Fibroblast of skin of right biceps (primary cell): ENCODE measurements at places on chromosomes 7 and 10.

GRCh38 chr10:74947781-74948401 is 121.5 kb downstream of the KAT6B start:
- DNase-seq: no peak

- no peak for DNase-seq
Observed at GRCh38 chr10:44689368-44689767, 221.8 kb upstream of the TMEM72 start.

- peak; percentile 99 for DNase-seq
Observed at GRCh38 chr10:10792681-10793080, 225.0 kb upstream of the CELF2 start.

GRCh38 chr10:93746844-93747284 is 10.9 kb upstream of the LGI1 start:
- peak; percentile 87 for DNase-seq

DNA sequence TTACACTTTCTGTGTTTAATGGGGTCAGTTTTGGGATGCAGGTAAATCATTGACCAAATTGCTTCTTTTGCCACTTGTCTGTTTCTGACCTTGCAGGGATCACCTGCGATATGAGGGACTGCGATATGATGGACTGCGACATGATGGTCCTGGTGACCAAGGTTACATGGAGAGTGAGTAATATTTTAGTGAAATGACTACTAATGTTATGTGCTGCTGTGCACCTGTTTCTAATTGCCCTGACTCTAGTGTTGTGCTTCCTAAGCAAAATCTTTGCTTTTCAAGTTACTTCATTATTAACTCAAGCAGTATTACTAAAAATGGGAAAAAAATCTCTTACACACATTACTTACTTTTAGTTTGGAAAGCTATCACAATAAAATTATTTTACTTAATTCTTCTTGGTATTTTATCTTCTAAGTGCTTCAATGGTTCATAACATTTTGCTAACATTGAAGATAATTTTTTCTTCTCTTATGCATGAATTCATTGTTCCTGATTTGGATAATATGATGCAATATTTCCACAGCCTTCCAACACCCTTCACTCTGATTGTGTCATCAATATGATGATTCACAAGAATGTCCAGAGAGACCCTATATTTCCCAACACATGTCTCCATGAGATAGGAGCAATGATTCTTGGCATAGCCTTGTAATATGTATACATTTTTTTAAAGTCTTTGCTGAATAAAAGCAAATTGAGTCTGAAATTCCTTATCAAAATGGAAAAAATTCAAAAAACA is 306.2 kb upstream of the AKR1E2 start:
- peak; percentile 88 for DNase-seq

GRCh38 chr7:120164-120991 is 72.0 kb upstream of the FAM20C start:
- DNase-seq: no peak

DNA sequence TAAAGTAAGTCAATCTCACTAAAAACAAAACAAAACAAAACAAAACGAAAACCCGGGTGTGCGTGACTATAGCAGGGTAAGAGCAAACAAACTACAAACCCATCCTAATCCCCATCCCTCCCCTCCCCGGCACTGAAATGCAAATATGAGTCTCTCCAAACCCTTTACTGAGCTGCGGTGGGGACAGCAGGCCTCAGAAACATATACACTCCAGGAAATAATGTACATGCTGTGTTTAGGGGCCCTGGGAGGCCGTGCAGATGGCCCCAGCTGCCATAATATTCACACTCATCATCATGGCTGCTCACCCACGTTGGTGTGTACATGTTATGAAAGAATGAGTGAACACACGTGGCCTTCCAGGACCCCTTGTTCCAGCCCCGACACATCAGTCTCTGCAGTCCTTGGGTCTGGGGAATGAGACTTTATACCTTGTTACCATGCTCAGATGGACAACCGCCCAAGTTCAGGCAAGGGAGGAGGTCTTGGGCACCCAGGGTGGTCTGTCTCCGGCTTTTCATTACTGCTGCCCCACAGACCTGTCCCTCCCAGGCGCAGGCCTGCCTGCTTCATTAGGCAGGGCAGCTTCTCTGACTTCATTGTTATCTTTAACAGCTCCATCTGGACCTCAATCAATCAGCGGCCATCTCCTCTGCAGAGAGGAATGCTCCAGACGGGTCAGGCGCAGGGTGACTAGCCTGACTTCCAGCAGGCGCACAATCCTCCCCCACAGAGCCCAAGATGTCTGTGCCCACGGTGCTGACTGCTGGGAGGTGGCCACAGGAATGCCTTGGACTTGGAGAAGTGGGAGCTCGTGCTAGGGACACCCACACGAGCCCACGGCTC is 20.6 kb downstream of the HSPA12A start:
- peak; percentile 41 for DNase-seq

DNA sequence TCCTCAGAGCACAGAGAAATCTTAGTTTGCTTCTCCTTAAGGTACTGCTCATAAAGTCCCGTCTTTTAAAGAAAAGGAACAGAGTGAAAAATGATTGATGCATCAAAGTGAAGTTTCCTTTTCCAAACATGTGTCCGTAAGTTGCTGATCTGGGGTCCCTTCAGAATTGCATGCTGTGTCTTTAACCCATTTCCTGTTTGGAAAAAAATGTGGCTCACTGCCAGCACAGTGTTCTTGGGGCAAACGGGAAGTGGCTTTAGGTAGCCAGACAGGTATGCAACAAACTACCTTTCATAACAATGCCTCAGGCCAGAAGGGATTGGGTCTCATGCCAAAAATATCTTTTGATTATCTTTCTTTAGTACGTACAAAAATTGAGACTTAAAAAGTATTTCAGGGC is 50.9 kb downstream of the TFAM start:
- DNase-seq: peak; percentile 61

DNA sequence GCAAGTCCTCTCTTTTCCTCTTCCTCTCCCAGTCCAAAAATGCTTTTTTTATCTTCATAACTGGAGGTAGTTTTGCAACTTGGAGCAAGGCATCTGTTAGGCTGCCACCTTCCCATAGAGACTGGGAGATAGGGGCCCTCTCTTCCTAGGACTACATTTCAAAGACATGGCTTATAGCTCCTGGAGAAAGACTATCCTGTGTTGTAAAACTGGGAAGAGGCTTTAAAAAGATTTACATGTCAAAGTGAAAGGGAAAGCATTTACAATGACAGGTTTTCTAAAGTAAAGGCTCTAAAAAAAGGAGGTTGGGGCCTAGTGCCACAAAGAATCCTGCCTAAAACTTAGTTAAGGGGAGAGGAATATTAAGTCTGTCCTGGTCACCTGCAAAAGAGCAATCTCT is 82.2 kb upstream of the SEMA3E start:
- no peak for DNase-seq

DNA sequence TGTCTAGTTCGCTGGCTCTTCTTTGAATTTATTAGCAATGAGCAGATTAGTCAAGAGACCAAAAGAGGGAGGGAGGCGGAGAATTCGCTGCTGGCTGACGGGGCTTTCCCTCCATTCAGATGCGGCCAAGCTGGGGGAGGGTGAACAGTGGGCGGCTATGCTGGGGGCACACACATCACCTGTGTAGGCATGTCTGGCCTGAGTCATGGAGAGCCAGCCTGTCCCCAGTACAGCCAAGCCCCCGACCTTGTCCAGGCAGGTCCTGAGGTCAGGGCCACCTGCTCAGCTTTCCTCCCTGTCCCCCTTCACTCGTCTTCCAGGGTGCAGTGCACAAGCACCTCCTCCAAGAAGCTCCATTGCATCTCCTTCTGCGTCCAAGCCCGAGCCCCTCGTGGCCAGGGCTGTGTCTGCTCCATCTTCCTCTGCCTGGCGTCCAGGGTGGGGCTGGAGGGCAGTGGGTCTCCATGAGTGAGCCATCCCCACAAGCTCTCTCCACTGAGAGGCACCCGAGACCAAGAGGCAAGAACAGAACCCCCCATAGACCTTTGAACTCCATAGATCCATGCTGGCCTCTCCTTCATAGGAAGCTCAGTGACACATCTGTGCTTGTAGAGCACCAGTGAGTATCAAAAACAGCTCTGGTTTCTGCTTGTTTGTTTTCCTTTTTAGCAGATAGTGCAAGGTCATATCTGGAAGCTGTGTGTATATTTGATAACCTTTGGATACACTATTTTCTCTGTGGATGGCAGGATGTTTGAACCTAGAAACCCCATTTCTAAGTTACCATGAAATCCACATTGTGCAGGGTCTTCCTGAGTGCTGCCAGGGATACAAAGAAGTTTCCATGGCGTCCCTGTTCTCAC is 1.9 kb upstream of the DEPP1 start:
- DNase-seq: no peak

GRCh38 chr10:37434091-37434490 is 308.7 kb downstream of the ANKRD30A start:
- no peak for DNase-seq

- no peak for DNase-seq
Observed at GRCh38 chr7:143048827-143049226, 3.3 kb upstream of the OR6V1 start.

DNA sequence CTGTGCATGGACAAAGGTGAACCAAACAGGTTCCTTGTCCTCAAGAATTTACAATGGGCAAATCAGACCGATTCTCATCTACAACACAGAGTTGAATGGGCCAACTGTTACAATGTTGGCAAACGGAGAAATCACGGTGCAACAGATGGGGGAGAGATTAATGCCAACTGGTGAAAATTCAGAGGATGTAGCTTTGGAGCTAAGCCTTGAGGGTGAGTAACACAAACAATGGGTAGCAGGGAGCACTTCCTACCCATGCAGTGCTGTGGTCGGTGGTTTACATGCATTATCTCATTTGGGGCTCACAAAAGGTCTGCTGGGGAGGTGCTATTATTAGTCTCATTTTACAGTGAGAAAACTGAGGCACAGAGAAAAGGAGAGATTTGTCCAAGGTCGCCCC is 902 bp upstream of the NFE2L3 start:
- no peak for DNase-seq

DNA sequence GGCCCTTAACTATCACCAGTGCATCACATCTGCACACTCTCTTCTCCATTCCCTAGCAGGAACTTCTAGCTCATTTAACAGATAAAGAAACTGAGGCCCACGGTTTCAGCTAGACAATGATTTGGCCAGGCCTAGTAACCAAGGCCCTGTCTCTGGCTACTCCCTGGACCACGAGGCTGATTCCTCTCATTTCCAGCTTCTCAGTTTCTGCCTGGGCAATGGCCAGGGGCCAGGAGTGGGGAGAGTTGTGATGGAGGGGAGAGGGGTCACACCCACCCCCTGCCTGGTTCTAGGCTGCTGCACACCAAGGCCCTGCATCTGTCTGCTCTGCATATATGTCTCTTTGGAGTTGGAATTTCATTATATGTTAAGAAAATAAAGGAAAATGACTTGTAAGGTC is 13.5 kb downstream of the AQP1 start:
- DNase-seq: no peak

GRCh38 chr7:27143023-27143949 is at the start of gene HOXA5:
TSS of gene HOXA5 (minus strand) at chr7:27143681. CDS start at chr7:27143607, 74 bp downstream.
- peak; percentile 85 for DNase-seq

GRCh38 chr10:89301721-89302445 is at the start of gene IFIT2:
TSS of gene IFIT2 (plus strand) at chr10:89302046. CDS start at chr10:89302124, 78 bp downstream.
- peak; percentile 71 for DNase-seq

- no peak for DNase-seq
Observed at GRCh38 chr7:129535896-129536295, 33.6 kb downstream of the SMKR1 start.

DNA sequence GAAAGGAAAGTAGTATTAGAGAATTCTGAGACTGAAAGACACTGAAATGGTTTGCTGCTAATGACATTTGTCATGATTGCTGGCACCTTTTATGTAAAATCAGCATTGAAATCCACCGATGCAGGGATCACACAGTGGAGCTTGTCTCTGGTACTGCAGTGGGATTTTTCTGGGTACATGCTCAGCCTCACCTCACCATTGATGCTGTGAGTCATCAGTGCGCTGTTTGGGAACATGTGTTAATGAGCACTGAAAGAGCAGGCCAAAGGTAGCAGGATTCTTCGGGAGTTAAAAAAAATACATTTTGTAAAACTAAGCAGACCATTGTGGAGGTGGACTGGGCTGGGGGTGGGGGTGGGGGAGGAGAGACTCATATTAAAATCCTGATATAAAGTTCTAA is 174.9 kb downstream of the CREB5 start:
- peak; percentile 46 for DNase-seq

- peak; percentile 32 for DNase-seq
Observed at GRCh38 chr7:112873831-112874553, 83.8 kb upstream of the TMEM168 start.

GRCh38 chr10:76572021-76572420 is 1065.6 kb downstream of the KCNMA1 start:
- DNase-seq: no peak

DNA sequence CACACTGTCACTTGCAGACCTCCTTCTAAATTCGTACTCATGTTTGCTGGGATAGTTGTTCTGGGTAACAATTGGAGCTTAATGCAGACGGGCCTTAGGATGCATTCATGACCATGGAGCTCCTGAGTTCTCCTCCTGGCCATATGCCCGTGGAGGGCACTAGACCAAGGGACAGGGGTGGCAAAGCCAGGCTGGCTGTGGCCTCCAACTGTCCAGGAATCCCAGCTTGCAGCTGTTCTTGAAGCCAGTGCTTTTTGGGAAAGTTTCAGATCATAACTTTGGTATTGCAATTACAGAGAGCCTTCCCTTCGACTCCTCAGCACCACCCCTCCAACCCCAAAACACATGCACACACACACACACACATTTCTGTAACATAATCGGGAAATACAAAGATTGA is 30.6 kb downstream of the ANTXRL start:
- no peak for DNase-seq

GRCh38 chr7:24063721-24064120 is 220.3 kb upstream of the NPY start:
- DNase-seq: no peak

DNA sequence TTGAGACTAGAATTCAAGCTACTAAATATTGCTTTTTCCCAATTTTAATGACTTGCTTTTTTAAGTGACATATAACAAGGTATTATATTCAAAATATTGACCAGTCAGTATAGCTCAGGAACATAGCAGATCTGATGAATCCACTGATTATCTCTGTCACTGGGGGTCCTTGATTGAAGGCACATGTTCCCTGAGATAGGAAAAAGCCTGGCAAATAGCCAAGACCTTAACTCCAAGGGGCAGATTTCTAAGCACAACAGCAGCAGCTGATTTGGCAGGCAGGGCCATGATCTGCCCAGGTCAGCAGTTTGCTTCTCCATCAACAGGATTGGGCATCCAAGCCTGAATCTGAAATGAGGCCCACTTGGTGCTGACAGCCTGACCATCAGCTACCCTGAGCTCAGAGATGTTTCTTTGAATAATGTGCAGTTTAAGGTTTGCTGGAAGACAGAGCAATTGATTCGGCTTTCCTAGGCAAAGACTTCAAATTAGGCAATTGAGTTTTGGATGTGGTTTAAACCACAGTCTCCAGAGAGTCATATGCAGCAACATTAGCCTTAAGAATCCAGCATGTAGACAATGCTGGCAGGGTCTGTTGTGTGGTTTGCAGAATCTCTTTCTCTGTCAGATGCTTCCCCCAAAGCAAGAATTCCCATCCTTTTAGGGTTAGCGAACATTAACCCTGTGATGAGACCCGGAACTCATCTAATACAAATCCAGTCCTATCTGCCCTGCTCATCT is 352.6 kb downstream of the ADRA2A start:
- peak; percentile 29 for DNase-seq
